ENCODE measurements at places on chromosomes 12 and 14.
A peak's percentile ranks its signal among the peaks of the same experiment; 100 is the strongest.

DNA sequence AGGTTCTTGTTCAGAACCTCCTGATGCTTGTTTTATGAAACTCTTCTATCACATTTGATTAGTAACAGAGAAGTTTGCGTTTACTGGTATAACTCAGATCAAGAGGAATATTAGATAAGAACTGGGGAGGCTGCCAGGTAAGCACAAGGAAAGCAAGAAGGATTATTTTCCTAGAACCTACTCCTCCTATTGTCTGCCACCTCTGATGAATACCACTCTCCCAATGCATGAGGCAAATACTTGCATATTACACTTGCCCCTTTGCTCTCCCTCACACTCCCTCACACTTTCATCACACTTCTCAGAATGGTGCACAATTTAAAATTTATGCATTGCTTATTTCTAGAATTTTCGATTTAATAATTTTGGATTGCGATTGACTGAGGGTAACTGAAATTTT, 43.6 kb downstream of the LIN7A start:
- DNase-seq = no peak

DNA sequence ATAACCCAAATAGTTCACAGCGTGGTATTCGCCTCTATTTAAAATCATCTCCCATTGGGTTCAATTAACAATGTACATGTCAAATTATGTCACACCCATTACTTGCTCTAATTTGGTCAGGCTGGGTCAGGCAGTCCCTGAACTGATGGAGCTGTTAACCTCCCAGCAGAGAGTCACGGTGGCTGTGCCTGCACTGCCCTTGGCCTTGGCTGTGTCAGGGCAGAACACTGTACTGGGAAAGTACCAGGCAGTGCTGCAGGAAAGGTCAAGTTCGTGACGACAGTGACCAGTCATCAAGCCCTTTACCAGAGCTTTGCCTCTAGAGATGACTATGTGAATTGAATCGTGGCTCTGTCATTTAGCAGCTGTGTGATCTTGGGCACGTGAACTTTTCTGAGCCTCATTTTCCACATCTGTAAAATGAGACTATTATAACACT, 100.0 kb downstream of the ARF6 start:
- no peak for DNase-seq

GRCh38 chr14:68627868-68628604, 164.8 kb downstream of the ZFP36L1 start:
- peak; percentile 45 for DNase-seq

DNA sequence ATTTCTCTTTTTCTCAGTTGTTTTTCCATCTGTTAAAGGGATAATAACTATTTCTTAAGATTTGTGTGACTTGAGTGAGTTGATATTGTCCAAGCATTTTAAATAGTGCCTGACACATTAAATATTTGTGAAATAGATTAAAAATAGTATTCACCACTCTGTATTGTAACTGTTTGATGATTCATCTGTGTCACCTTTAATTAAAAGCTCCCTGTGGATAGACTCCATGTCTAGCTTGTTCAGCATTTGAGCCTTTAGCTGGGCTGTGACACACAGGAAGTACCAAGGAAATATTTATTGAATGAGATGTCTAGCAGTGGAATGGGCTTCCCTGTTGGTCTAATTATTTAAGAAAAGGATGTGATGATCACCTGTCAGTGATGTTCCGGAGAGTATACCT, 1.8 kb upstream of the GLIPR1L2 start:
- DNase-seq = no peak

DNA sequence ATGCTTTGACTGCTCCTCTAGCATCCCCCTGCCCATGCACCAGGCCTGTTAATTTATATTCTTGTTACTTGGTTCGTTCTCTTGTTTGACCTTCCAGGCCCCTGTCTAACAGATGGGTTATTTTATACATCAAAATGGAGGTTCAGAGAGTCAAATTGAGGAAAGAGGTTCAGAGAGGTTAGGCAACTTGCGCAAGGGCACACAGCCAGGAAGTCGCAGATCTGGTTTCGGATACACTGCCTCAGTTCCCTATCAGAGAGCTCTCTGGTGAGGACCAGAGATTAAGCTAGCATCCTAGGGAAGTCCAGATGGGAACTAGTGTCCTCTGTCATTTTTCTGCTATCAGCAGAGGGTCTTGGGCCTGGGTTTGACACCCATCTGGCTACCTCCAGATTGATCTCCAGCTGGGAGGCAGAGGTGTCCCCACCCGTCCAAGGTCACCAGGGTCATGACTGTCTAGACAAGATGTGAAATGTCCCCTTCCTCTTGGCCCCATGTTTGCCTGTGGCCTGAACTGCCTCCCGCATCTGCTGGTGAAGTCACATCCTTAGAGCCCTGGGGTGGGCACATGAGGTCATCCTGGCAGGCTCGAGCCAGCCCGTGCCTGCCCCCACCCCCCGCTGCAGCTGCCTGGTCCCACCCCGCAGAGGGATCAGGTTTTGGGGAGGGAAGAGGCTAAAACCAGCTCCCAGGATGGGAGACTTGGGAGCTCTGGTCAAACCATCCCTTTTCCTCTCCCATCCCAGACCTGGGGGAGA, 84.3 kb upstream of the NCOR2 start:
- DNase-seq = no peak

DNA sequence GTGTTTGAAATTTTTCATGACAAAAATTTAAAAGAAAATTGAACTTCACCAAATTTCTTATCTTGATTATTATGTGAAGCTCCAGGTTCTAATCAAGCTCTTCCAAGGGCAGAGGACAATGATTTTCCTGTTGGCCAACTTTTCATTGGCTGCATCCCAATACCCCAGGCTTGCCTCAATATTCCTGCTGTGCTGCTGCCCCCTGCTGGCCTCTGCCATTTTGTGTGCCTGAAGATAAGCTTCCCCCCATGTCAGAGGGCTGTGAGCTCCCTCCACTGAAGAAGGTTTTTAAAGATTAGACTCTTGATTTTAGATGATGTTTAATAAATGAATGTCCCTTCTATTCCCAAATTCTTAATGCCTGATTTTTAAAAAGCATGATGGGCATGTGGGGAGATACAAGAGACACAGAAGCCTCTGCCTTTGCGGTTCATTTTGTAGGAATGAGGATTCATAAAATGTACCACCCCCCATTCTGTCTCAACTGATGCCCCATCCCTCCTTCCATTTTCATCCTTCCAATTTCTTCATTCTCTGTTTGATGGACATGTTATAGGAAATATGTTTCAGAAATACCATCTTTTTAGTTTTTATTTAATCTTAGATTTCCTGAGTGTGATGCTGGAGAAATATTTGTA, 76.7 kb upstream of the RGS6 start:
- peak; percentile 9 for DNase-seq

- no peak for DNase-seq
These were observed 20.4 kb upstream of the HSP90B1 start for GRCh38 chr12:103909811-103910210.

GRCh38 chr14:72142328-72142727, 210.1 kb downstream of the RGS6 start:
- no peak for DNase-seq

- no peak for DNase-seq
These were observed 149.0 kb downstream of the KITLG start for GRCh38 chr12:88431246-88431645.

- no peak for DNase-seq
These were observed 2.6 kb upstream of the PPP1R1A start for GRCh38 chr12:54590978-54591591.
